NAMALWA (cell line): ENCODE measurements at places on chromosomes 12 and 14.
A peak's percentile ranks its signal among the peaks of the same experiment; 100 is the strongest.

DNA sequence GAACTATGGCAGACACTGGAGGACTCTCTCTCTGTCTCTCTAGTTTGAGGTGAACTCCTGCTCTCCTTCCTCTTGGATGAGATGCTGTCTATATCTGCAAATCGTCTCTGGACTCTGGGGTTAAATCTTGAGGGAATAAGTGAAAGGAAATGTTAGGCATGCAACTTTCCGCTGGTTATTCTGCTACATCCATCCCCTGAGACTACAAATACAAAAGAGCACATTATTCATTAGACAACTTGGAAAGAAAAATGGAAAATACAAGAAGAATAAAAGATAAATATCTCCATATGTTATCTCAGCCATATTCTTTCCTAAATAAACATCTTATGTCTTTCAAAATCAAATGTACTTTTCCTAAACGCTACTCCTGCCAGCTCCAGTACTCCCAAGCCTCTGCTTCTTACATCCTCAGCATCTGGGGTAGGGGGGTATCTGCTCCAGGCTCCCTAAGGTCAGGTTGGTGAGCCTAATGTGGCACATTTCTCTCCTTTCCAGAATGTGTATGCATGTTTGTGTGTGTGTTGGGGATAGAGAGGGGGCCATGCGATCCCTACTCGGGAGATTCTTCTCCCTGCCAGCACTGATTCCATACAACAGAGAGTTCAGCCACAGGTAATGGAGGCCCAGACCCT lies 102.9 kb upstream of the FSCB start:
- no peak for DNase-seq

GRCh38 chr12:83145325-83145840 lies 458.7 kb downstream of the TMTC2 start:
- no peak for DNase-seq

GRCh38 chr12:72622556-72622955 lies 350.4 kb downstream of the TRHDE start:
- no peak for DNase-seq

DNA sequence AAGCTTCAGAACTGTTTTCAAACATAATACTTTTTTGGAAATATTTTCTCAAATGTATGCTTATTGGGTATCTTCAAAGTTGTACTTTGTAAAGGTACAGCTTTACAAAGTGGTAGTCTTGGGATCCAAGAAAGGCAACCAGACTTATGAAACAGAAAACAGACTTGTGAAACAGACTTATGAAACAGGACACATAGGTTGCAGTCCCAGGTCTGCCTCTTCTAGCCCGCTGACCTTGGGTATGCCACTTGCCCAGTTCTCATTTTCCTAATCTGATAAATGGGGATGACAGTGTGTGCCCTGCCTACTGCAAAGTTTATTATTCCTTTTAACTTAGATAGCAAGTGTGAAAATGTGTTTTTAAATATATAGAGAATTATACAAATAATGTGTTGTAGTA lies 114.3 kb downstream of the KICS2 start:
- no peak for DNase-seq

DNA sequence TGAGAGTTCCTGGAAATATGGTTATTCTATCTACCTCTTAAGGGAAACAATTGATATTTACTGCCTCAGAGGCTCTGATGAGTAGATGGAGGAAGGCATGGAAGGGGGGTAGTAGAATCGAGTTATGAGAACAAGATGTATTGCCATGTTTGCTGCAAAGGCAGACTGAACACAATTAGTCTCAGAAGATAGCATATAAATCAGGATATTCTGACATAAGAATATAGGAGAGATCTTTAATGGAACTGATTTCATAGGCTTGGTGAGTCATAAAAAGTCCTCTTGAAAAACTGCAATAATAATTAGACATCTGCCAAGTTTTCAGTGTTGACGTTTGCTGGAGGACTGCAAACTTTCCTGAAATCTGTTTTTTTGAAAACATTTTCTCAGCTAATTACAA lies 636.1 kb downstream of the TMTC2 start:
- no peak for DNase-seq

GRCh38 chr12:94297096-94297699 lies 148.8 kb downstream of the PLXNC1 start:
- DNase-seq = no peak

GRCh38 chr14:49206828-49207227 lies 379.4 kb downstream of the RPS29 start:
- no peak for DNase-seq

DNA sequence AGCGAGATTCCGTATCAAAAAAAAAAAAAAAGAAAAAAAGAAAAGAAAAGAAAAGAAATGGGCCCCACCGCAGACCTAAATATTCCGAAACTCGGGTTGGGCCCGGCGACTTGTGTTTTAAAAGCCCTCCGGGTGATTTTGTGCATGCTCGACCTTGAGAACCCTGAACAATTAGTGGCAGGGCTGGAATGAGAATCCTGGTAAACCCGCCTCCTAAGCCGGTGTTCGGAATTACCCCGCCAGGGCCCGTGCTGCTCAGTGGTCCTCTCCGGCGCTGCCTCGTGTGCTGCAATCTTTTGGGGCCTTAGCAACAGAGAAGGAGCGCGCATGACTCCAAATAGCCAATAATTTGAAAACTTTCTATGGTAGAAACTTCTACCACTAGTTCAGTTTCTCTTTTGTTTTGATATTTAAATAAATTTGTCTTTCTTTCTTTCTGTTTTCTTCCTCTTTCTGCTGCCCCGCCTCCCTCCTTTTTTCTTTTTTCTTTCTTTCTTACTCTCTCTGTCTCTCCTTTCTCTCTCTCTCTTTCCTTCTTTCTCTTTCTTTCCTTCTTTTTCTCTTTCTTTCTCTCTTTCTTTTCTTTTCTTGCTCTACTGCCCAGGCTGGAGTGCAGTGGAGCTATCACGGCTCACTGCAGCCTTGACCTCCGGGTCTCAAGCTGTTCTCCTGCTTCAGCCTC lies 1.5 kb upstream of the GALNT6 start:
- DNase-seq = no peak

GRCh38 chr12:8544295-8544694 lies 3.6 kb upstream of the CLEC4E start:
- peak; percentile 90 for DNase-seq

DNA sequence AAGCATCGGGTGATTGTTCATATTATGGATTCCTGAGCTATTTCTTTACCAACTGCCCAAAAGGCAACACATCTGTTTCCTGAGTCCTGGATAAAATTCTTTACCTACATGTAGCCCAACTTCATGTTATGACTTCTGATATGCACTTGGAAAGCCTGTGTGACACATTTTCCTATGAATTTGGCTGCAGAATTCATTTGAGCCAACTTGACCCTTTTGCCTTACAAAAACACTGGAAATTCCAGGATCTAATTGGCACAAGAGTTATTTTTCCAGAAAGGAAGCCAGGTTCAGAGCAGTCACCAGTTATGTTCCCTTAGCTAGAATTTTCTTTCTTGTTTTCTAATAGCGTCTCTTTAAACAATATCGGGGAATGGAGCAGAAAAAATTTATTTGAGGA lies 202.5 kb upstream of the LRIG3 start:
- no peak for DNase-seq

- no peak for DNase-seq
Measured at GRCh38 chr12:114069507-114069906, 103.4 kb upstream of the RBM19 start.

DNA sequence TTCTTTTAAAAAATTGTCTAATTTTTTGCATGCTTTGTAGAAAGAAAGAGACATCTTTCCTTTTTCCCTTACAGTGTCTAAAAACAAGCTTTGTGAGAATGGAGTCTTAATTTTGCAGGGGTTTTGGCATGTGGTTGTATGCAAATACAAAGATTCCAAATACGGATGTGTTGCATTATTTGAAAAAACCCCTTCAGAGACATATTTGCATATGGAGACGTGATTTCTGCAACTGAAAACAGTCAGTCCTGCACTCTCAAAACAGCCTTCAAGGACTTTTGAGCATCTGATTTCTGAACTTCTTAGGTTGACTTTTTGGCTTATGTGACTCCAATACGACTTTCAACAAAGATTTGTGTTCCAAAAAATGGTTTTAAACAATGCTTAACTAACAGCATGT lies 7.8 kb downstream of the IRAK3 start:
- peak; percentile 76 for DNase-seq

- DNase-seq = no peak
Measured at GRCh38 chr12:25687226-25687625, 134.1 kb upstream of the LMNTD1 start.
